A673 (cell line): ENCODE measurements at places on chromosomes 16 and 17.

GRCh38 chr16:74738113-74738541 lies 36.5 kb downstream of the FA2H start:
- no peak for DNase-seq

DNA sequence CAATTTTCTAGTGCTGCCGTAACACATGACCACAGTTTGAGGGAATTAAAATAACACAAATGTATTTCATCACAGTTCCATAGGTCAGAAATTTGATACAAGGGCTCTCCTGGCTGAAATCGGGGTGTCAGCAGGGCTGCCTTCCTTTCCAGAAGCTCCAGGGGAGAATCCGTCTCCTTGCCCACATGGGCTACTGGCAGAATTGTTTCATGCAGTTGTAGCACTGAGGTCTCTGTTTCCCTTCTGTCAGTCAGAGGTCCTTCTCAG lies 20.5 kb downstream of the EIF4A3 start:
- DNase-seq = no peak

- DNase-seq = no peak
Measured at GRCh38 chr16:82767198-82767597, 140.4 kb downstream of the CDH13 start.

- DNase-seq = no peak
Measured at GRCh38 chr17:57701124-57701523, 44.0 kb downstream of the CCDC182 start.

DNA sequence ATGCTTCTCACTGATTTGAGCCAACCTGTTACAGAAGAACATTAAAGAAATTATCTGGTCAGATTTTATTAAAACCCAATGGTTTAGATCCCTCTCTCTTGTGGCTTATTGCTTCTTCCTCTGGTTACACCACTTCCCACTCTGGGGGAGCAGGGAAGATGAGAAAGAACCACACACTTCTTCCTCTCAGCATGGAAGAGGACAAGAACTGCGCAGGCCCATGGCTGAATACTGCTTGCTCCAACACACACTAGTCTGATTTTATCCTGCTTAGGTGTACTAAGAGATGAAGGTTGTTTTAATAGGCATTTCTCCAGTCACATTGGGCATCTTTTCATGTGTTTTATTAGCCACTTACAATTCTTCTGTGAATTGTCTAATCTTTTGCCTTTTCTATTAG lies 27.6 kb downstream of the MAP3K3 start:
- DNase-seq = no peak
